IPS DF 19.7 (cell line): ENCODE measurements at places on chromosomes 6 and 20.

GRCh38 chr6:162249907-162250642 is 477.5 kb downstream of the PRKN start:
- no peak for DNase-seq

- no peak for DNase-seq
Measured at GRCh38 chr20:41406353-41406752, 39.7 kb upstream of the EMILIN3 start.

DNA sequence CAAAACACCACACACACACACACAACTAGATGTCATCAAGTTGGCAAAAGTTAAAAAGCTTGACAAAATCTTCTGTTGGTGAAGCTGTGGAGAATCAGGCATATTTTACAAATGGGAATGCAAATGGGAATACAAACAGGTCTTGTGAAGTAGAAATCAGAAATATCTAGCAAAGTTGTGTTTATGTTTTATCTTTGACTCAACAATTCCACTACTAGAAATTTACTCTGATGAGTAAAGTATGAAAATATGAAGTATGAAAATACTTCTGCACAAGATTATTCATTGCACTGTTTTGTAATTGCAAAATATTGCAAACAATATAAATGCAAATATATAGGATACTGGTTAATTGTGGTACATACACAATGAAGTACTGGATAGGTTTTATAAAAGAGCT is 1166.0 kb upstream of the GJE1 start:
- DNase-seq: no peak

DNA sequence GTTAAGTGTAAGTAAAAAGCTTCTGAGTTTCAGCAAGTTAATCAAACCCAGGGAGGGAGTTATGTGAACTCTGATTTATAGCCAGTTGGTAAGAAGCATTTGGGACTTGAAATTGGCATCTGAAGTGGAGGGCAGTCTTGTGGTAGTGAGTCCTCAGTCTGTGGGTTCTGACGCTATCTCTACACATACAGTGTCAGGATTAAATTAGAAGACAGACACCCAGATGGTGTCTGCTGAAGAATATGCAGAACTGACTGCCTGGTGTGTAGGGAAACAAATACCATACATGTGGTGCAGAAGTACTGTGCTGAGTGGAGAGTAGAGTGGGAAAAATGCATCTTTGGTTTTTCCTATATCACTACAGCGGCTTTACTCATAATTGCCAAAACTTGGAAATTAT is 43.5 kb upstream of the PLN start:
- DNase-seq: no peak

DNA sequence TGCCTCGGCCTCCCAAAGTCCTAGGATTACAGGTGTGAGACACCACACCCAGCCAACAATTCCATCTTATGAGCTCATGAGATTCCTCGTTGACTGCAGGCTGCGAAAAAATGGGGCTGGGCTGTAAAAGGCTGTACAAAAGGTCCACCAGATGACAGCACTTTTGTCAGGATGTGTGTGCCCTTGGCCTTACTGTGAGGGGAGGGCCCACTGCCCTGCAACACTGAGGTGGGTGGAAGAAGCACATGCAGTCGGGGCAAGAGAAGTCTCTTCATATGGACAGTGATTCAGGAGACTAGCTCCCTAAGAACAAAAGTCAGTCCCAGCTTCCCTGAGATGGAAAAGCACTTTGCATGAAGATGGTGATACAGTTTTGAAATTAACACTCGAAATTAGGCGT is 50.5 kb downstream of the KCTD20 start:
- no peak for DNase-seq

- no peak for DNase-seq
Measured at GRCh38 chr6:27451660-27452390, 21.1 kb downstream of the ZNF184 start.

DNA sequence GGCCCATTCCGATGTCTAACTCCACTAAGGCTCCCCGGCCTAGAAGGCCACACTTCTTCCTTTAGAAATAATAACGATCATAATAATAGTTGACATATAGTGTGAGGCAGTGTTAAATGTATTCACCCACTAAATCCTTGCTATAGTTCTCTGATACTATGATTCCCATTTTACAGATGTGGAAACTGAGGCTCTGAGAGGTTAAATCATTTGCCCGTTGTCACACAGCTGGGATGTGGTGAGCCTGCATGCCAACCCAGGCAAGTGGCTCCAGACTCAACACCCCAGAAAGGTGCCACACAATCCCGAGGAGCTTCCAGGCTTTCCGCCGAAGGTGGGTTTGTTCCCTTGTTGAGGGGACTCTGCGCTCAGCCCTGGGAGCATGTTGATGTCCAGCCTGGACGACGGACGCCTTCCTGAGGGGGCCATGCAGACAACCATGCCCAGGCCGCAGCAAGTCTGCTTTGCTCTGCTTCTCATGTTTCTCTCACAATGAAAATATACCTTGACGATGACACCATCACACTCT is 104.6 kb upstream of the CDYL start:
- no peak for DNase-seq

DNA sequence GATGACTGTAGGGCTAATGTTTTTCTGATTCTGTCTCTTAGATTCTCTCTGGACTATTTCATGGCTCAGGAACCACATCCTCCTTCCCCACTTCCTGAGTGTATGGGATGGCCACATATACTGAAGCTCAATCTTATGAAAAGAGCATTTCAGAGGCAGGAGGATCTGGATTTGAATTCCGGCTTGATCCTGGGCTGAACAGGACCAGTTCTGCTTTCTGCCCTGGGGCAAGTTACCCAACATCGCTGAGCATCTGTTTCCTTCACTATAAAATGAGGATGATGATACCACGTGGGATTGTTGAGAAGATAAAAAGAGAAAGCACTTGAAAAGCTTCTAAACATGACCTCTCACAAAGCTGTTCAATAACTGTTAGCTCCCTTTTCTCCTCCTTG is 168.4 kb upstream of the TNFAIP3 start:
- no peak for DNase-seq

DNA sequence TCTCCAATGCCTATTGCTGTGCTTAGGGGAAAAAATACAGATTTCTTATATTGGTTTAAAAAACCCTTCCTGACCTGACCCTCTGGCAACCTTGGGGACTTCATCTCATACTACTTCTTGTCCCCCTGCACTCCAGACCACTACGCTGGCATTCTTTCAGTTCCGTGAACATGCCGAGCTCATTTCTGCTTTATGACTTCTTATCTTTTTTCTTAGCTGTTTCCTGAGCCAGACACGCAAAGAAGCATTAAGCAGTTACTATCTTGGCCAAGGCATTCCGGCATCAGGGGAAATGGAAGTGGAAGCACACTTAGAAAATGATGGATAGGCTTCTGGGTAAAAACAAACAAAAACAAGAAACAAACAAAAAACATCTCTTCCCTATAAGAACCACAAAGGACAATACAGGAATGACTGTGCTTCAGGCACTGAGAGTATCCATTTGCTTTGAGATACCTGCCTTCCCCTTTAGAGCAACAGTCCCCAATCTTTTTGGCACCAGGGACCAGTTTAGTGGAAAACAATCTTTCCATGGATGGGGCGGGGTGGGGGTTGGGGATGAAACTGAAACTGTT is 4.4 kb upstream of the CCDC28A start:
- no peak for DNase-seq

- DNase-seq: no peak
Measured at GRCh38 chr6:81002126-81002525, 750.4 kb downstream of the TENT5A start.

DNA sequence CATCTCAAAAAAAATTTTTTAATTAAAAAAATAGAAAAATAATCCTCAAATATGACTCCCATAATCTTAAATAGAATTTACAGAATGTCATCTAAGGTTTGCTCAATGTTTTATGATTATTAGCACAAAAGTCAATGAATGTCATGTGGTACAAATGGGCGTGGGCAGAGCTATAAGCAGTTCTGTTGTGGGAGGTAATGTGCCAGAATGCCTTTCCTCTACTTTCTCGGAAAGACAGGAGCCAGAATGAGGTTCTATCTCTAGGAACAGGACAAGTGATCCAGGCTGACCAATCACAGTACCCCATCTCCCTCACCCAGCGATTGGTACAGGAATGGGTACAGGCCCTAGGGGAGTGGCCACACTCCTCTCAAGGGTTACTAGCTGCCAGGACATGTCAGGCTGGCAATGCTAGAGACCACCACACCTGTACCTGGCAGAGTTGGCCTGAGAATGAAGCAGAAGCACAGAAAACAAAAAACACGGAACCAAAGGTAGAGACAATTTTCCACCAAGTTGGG is 15.1 kb downstream of the RALGAPA2 start:
- DNase-seq: no peak
